Ureter (tissue), 1 donor: ENCODE measurements at places on chromosomes 4 and X. TPM values are rescaled to one million over a fixed set of nuclear protein-coding genes. Genes with fewer than 3 reads are reported as not detected.
A peak's percentile ranks its signal among the peaks of the same experiment; 100 is the strongest.

DNA sequence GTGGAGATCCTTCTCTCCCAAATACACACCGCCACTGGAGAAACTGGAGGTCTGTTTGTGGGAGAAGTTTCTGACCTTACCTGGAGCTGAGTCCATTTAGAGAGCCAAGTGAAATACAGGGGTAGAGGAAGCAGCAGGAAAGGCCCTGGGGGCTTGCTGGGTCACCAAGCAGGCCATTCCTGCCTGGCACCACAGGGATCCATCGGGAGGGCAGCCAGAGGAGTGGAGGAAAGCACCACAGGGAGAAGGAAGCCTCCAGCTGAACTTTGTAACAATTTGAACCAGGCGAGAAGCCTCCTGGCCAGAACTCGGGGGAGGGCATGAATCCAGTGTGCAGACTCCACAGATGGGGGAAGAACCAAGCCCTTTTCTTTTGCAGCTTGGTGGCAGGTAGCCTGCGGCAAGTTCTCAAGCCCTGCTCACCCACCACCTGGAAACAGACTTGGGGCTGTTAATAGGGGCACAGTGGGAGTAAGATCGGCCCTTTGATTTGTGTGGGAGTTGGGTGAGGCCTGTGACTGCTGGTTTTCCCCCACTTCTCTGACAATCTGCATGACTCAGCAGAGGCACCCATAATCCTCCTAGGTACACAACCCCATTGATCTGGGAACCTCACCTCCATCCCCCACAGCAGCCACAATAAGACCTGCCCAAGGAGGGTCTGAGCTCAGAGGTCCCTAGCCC is 94.6 kb downstream of the IRS4 start:
- no peak for DNase-seq

CT45A10 gene
- total RNA-seq = not detected

STK32B gene
- total RNA-seq = 0.94 TPM

GRCh38 chr4:13656569-13657405 is 29.3 kb upstream of the BOD1L1 start:
- DNase-seq = peak; percentile 56

KIAA1210 gene
- total RNA-seq = 4.9 TPM

GRCh38 chr4:113077575-113077974 is 28.1 kb downstream of the ANK2 start:
- no peak for DNase-seq

- no peak for DNase-seq
Observed at GRCh38 chr4:64824591-64824990, 415.3 kb upstream of the TECRL start.

- DNase-seq = no peak
Observed at GRCh38 chrX:43141885-43142284, 363.9 kb upstream of the PPP1R2C start.

KCNIP4 gene
- 1.7 TPM for total RNA-seq

GRCh38 chr4:780716-781492 is 45.0 kb downstream of the CPLX1 start:
- no peak for DNase-seq

SMPX gene
- not detected for total RNA-seq

DNA sequence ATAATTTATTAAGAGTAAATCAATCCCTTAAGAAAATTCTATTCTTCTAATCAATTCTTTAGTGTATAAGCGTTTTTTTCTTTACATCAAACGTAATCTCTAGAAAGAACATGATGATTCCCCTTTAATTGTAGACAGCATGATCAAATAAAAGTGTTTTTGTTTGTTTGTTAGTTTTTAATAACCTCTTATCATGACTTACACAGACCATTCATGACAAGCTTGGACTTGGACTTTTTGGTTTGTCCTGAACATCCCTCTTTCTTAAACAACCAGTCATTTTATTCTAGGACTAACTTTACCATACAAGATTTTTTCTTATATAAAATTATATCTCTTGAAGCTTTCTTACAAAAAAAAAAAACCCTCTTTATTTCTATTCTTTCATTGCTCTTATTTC is 344.6 kb upstream of the SPOCK3 start:
- no peak for DNase-seq

DNA sequence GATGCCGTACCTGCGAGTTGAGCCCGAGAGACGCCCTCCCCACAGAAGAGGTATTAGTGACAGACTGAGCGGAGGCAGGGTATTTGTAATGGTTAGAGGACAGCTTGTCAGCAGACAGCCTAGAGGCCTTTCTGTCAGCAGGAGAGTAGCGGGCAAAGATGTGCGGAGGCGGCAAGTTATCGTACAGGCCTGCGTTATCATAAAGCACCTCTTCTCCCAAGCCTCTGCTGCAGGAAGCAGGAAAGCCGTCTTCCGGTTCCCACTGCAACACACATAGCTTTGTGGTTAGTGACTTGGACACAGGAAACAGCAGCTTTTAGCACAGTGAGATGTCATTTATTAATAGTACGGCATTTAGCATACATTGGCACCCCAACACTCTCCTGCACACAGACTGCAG is 158.3 kb downstream of the AFAP1 start:
- no peak for DNase-seq

- no peak for DNase-seq
Observed at GRCh38 chr4:42747971-42748370, 91.1 kb upstream of the ATP8A1 start.

DNA sequence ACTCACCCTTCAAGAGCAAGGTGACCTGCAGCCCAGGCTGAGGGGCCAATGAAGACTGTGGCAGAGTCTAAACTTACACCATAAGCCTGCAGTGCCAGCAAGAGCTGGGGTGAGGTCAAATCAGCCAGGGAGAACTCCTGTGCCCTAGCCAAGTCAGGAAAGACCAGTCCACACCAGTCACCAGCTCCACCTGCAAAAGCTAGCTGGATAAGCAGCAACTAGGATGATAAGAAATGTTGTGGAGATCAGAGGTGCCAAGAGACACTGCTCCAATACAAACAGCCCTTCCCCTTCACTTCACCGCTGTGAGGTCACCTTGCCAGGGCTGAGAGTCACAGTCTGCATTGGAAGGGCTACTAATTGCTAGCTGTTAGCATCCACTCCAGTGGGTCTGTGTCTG is 31.3 kb downstream of the NIPAL1 start:
- no peak for DNase-seq

GRCh38 chrX:153763298-153763932 is 634 bp upstream of the PLXNB3 start:
- DNase-seq = no peak

- DNase-seq = no peak
Observed at GRCh38 chr4:31807036-31807435, 1086.9 kb downstream of the PCDH7 start.

DNA sequence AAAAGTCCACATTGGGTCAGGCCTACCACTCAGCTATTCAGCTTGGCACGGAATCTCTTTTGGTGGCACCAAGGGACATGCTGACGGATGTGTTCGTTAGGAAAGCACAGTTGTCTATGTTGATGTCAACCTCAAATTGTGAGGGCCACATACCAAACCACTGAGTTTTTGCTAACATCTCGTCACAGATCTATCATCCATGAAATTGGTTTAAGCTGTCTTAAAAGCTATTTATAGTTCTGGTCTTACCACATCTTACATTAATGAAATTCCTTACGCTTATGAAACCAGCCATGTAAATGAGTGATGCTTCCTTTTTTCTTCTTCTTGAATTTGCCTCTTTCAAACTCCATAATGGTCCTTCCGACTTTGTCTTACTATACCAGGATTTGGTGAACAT is 101.5 kb downstream of the MGST2 start:
- no peak for DNase-seq

DNA sequence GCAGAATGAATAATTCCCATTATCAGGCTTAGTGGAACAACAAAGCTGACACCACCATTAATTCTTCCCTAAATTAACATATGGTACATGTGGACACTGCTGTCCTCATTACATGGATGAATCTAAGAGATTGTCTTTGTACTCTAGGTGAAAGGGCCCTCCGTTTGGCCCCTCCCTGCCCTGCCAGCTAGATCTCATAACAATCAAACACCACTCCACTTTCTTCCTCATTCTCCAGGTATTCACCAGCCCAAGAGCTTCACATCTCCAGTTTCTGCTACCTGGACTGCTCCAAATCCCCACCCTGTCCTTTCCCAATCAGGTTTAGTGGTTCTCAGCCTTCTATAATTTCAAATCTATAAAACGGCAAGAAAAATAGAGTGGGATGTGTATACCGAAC is 3.8 kb downstream of the HSD17B11 start:
- no peak for DNase-seq

- DNase-seq = no peak
Observed at GRCh38 chr4:25949173-25949748, 35.2 kb downstream of the SMIM20 start.

PPBP gene
- total RNA-seq = not detected

- no peak for DNase-seq
Observed at GRCh38 chrX:10576777-10577447, 43.5 kb downstream of the MID1 start.

DNA sequence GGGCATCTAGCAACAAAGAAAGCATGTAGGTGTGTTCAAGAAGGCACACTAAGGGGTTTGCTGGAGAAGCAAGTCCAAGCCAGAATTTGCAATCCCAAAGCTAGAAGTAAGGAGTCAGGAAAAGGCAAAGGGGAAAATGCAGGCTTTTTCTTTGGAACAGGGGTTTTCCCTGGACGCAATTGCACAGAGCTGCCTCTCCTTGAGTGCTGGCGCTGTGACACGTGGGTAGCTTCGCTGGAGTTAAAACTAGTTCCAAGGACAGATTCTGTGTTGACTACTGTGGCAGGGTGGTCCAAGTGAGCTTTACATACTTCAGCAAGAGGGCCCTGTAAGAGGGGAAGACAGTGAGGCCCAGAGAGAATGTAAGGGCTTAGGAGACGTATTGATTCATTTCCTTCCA is 277.1 kb downstream of the ADGRA3 start:
- DNase-seq = no peak

VCX2 gene
- total RNA-seq = not detected

- DNase-seq = peak; percentile 70
Observed at GRCh38 chr4:158805635-158806471, 37.0 kb downstream of the FNIP2 start.

GRCh38 chr4:147340591-147341120 is 140.2 kb upstream of the EDNRA start:
- DNase-seq = no peak

DNA sequence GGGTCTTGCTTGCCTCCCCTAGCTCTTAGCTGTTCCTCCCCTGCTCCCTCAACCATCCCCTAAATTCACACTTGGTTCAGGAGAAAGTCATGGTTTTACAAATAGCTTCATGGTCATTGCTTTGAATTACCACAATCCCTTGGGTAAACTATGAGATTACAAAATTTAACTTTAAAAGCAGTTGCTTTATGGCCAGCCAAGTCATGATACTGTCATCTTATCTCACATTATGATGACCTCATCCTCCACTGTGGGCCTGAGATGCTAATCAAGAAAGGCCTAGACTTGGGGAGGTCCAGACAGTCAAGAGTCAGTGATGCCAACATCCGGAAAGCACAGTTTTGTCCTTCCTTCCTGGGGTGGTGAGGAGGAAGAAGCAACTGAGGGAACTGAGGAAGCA is 10.5 kb upstream of the FGF16 start:
- no peak for DNase-seq

IL2 gene
- 0.99 TPM for total RNA-seq

DEFB131A gene
- not detected for total RNA-seq

DNA sequence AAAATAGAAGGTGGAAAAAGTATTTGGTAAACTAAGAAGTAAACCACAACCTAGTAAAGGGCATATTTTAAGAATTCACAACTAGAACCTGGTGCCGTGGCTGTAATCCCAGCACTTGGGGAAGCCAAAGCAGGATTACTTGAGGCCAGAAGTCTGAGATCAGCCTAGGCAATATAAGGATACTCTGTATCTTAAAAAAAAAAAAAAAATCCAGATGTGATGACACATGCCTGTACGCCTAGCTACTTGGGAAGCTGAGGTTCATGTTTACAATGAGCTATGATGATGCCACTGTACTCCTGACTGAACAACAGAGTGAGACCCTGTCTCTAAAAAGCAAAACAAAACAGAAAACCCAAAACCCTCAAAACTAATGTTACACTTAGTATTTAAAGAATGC is 294.9 kb upstream of the ZCCHC13 start:
- no peak for DNase-seq

GRCh38 chr4:140047786-140048185 is 106.2 kb downstream of the MAML3 start:
- DNase-seq = no peak

- DNase-seq = no peak
Observed at GRCh38 chr4:2330091-2331042, 68.5 kb upstream of the MXD4 start.

BEX5 gene
- 3.7 TPM for total RNA-seq

GRCh38 chr4:119623025-119623424 is 5.6 kb downstream of the PDE5A start:
- DNase-seq = no peak

- no peak for DNase-seq
Observed at GRCh38 chr4:185142564-185142911, 528 bp upstream of the SLC25A4 start.

DNA sequence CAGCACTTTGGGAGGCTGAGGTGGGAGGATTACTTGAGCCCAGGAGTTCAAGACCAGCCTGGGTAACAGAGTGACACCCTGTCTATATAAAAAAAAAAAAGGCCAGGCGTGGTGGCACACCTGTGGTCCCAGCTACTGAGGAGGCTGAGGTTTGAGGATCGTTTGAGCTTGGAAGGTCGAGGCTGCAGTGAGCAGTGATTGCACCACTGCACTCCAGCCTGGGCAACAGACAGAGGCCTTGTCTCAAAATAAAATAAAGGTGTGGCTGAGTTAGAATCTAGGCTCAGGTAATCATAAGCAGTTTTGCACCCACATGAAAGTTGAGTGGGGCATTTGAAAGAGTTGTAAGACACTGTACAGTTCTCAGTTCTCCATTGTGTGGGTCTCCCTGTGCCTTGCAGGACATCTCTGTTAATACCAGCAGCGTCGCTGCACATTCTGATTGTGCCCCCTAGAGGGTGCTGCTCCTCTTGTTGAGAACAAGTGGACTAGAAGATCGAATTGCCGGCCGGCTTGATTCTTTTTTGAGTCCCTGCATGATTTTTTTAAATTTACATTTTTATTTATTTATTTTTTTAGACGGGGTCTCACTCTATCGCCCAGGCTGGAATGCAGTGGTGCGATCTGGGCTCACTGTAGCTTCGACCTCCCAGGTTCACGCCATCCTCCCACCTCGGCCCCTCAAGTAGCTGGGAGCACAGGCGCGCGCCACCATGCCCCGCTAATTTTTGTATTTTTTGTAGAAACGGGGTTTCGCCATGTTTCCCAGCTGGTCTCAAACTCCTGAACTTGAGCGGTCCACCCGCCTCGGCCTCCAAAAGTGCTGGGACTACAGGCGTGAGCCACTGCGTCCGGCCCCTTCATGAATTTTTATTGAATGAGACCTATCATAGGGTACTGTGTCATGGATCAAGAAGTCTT is 73.6 kb upstream of the RBMX start:
- peak; percentile 52 for DNase-seq

GRCh38 chr4:110636680-110637407 is 14.0 kb upstream of the PITX2 start:
- no peak for DNase-seq

- DNase-seq = no peak
Observed at GRCh38 chr4:86927843-86928395, 6.9 kb upstream of the AFF1 start.

DNA sequence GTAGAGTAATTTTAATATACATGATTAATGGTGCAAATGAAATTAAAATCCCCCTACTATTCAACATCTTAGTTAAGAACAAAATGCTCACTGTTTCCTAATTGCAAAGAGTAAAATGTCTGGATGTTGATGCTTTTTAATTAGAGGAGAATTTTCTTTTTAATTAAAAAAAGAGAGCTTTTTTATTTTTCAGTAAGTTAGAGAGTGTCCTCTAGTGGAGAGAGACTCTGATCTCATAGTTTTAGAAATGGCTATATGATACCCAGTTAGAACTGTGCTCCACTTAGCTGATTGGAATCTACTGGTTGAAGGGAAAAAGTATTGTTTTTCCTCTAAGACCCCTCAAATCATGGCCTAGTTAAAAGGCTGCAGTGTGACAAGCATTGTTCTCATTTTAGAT is 312.0 kb upstream of the MAGEB2 start:
- no peak for DNase-seq

L1CAM gene
- 3.8 TPM for total RNA-seq
